NCI-H2081 (cell line): ENCODE measurements at places on chromosomes 2 and 18.

DNA sequence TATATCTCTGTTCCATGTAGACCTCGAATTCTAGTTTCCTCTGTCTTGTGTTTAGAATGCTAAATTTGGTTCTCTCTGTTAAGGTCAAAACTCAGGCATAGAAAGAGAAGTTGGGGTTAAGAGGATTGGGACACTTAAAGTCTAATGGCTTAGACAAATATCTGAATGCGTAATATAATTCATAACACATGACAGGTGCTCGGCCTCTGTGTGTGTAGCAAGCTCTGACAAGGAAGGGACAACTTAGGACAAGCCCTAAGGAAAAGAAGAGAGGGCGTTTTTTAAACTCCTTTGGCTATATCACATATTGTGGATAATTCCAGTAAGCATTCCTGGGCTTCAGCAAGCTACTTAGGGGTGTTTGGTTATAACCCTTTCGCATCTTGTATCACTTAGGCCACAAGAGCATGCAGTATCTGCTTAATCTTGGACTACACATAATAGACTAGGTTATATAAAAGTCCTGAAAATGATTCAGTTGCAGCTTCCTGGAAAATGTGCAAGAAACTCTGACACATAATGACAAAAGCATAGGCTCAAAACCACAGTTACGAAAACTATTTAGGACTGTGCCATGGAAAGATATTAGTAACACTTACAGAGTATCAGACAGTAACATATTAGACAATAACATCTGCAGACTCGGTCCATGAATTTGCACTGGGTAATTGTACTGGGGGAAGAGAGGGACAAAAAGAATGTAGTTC, 16.1 kb upstream of the CREB1 start:
- DNase-seq, result no peak

GRCh38 chr18:29191263-29191662, 1014.3 kb upstream of the CDH2 start:
- no peak for DNase-seq

DNA sequence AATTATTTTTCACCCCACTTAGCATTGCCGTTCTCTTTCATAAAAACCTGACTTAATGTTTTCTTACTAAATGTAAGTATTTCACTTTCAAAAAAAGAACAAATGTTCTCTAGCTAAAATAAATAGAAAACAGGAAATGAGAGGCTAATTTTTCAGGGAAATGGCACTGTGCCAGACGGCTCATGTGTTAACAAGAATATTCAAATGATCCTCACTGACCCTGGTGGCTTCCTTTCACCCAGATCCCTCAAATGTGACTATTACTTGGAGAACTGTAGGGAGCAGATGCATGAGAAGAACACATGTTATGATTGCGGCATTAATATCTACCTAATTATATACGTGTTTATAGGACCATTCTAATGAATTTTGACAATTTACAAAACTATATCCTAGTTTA, 827.7 kb downstream of the SOCS6 start:
- DNase-seq, result peak; percentile 37

DNA sequence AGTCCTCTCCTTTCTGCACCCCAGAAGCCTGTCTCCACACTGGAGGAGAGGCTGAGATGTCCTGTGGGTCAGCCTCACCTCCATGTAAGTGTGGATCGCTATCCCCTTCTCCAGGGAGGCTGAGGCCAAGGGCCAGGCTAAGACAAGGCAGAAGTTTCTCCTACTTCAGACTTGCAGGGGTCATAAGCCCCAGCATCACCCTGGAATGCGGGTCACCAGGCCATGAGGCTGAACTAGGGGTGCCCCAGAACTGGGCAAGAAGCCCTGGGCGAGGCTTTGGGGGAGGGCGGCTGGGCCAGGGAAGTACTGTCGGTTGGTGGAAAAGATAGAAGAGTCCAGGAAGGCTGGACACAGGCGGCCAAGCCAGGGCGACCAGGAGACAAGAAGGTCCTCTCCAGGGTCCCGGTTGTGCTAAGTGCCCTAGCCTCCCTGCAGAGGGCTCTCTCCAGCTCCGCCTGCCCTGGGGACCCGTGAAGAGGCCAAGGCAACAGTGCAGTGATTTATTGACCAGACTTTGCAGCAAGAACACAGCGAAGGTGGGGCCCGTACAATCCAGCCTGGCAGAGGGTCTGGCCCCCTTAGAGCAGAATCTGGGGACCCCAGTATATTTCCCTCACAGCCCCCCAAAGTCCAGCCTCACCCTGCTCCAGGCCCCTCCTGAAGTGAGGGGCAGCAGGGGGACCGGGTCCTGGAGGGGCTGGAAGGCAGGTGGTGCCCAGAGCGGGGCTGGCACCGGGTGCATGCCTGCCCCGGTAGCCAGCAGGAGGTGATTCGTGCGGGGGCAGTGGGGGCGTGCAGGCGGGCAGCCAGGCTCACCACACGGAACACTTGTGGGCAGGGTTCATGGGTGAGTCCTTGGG, 8.1 kb downstream of the ECEL1 start:
- no peak for DNase-seq

- no peak for DNase-seq
Observed at GRCh38 chr2:15034246-15034645, 401.7 kb downstream of the LRATD1 start.

DNA sequence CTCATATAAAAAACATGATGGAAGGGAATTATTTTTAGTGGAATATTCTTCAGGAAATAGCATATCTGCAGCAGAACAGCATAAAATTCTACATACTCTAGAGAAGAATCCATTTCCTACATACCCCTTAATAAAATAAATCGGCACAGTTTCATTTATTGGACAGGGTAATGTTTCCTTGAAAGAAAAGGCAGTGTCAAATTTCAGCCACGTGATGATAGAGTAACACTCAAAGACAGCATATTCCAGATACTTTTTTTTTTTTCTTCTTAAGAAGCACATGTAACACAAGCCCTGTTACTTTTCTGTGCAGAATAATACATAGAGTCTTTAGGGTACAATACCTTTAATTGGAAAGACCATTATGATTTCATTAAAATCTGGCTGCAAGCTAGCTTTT, 204.4 kb downstream of the SRBD1 start:
- no peak for DNase-seq

DNA sequence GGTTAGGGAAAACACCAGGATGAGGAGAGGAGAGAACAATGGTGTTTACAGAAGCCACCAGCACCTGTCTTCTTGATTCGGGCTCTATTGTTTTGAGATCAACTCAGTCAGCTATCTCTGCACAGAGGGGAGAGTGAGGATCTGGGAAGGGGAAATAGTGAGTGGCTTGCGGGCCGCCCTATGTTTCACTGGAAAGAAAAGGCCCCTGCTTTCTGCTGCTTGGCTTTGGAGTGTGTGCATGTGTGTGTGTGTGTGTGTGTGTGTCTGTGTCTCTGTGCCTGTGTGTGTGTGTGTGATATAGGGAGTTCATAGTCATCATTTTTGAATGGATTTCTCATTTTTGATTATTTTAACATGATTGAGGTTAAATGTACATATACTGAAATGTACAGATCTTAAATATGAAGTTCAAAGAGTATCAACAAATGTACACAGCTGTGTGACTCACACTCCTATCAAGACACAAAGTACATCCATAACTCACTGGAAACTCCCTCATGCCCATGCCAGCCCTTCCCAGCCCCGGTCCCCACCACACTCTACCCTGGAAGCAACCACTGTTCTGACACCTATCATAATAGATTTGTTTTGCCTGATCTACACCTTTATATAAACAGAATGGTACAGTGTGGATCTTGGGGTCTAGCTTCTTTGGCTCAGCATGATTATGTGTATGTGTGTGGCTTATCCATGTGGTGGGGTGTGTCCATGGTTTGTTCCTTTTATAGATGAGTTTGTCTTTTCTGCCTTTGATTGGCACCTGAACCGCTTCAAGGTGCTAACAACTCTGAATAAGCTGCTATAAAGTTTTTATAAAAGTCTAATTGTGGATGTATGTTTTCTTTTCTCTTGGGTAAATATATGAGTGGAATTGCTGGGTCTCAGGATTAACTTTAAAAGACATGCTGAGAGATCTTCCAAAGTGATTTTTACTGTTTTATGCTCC, 258.3 kb downstream of the SETBP1 start:
- no peak for DNase-seq

GRCh38 chr2:151786077-151786476, 42.1 kb downstream of the ARL5A start:
- DNase-seq, result no peak

DNA sequence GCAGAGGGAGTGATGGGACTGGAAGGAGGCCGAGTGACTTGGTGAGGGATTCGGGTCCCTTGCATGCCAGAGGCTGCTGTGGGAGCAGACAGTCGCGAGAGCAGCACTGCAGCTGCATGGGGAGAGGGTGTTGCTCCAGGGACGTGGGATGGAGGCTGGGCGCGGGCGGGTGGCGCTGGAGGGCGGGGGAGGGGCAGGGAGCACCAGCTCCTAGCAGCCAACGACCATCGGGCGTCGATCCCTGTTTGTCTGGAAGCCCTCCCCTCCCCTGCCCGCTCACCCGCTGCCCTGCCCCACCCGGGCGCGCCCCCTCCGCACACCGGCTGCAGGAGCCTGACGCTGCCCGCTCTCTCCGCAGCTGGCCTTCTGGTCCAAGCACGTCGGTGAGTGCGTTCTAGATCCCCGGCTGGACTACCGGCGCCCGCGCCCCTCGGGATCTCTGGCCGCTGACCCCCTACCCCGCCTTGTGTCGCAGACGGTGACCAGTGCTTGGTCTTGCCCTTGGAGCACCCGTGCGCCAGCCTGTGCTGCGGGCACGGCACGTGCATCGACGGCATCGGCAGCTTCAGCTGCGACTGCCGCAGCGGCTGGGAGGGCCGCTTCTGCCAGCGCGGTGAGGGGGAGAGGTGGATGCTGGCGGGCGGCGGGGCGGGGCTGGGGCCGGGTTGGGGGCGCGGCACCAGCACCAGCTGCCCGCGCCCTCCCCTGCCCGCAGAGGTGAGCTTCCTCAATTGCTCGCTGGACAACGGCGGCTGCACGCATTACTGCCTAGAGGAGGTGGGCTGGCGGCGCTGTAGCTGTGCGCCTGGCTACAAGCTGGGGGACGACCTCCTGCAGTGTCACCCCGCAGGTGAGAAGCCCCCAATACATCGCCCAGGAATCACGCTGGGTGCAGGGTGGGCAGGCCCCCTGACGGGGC, 4.6 kb downstream of the PROC start:
- peak; percentile 45 for DNase-seq

DNA sequence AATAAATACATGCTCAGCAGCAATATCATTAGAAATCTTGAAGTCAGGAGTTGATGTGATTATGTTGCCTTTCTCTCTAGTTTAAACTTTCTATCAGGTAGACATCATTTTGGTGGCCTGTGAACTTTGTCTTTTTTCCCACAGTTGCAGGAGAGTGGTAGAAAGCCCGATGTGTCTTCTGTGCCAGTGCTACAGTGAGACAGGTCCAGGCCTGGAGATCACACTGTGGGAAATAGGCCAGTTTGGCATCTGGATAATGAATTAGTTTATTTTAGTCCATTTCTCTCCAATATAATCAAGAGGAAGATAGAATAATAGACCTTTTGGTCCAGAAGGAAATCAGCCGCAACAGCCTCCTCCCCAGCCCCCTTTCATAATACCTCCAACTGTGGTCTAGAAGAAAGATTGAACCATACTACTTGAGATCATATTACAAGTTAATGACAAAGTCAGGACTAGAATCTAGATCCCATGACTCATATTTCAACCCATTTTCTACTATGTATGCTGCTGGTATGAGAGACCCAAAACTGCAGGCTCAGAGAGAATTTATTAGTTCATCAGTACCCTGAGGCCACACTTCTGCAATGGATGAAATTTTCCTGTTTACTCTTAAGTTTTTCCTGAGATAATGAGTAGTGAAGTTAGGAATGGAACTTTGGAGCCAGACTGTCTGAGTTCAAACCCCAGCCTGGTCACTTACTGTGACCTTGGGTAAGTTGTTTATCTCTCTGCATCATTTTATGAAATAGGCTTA, 20.6 kb downstream of the KCMF1 start:
- DNase-seq, result no peak

GRCh38 chr18:31438402-31438801, 9.1 kb upstream of the DSG3 start:
- DNase-seq, result no peak

- no peak for DNase-seq
Observed at GRCh38 chr2:14716319-14716718, 83.8 kb downstream of the LRATD1 start.

DNA sequence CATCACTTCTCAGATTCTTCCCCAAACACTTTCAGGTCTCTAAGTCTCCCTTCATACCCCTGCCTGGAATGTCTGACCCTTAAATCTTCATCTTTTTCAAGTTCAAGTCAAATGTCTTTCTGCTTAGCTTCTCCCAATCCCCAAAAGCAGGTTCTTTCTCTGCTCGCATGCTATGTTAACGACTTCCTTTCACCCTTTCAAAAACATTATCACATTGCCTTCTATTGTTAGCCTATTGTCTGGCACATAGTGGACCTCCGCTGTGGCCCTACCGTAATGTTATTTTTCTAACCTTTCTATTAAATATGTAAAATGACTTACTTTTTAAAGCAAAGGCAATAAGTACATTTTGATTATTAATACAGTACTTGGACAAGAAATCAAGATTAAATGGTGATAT, 2.2 kb downstream of the CDKL4 start:
- DNase-seq, result no peak

DNA sequence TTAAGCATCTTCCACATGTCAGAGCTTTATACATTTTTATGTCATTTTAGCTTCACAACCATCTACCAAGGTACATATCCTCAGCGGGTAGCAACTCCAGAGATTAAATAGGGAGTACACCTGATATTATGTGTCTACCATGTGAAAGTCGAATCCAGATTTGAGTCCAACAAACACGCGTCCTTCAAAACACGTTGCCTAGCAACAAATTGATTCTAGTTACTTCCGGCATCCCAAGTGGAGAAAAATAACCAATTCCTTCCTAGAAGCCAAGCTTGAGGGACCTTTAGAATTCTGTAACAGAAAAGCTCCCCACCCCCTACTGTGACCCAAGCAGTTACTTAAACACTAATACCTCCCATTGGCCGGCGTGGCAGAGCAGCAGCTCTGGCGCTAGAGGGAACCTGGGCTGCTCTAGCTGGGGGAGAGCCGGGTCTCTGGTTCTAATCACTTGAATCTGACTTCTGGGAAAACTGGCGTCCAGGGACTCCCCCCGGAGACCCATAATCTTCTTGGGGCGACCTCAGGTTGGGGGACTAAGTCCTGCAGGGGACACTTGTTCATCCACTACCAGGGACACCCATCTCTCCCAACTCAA, at the start of gene ERICH2:
Gene ERICH2, plus strand, starts transcription at position 371 of the 598 bp plus-strand sequence. CDS start 304 bp downstream, outside the sequence.
- DNase-seq, result peak; percentile 68

GRCh38 chr2:127576433-127577207, 41.1 kb downstream of the MYO7B start:
- DNase-seq, result no peak

GRCh38 chr18:73742957-73743356, 404.7 kb downstream of the FBXO15 start:
- DNase-seq, result no peak

GRCh38 chr2:232930059-232930400, 60.0 kb downstream of the SNORC start:
- no peak for DNase-seq

GRCh38 chr18:389658-390357, 110.7 kb downstream of the COLEC12 start:
- no peak for DNase-seq

- DNase-seq, result no peak
Observed at GRCh38 chr2:120702801-120703200, 32.9 kb upstream of the GLI2 start.
